ENCODE measurements at places on chromosomes 1 and 21. TPM values are rescaled to one million over a fixed set of nuclear protein-coding genes. Genes with fewer than 3 reads are reported as not detected.
A peak's percentile ranks its signal among the peaks of the same experiment; 100 is the strongest.

Gene GJA9
- 0.07 TPM for polyA plus RNA-seq

Gene LCE1F
- not detected for polyA plus RNA-seq

Gene CACNA1S
- polyA plus RNA-seq: not detected

Gene KRTAP7-1
- polyA plus RNA-seq: not detected

Gene UMODL1
- polyA plus RNA-seq: not detected

Gene RAP1GAP
- polyA plus RNA-seq: 18.4 TPM

Gene RBP7
- polyA plus RNA-seq: 89.8 TPM

Gene TDRD5
- 0.07 TPM for polyA plus RNA-seq

Gene SLC2A5
- 2.2 TPM for polyA plus RNA-seq

Gene KLHL21
- polyA plus RNA-seq: 57.7 TPM

GRCh38 chr1:217017165-217017564 is 293.9 kb upstream of the ESRRG start:
- DNase-seq: no peak

GRCh38 chr1:29793653-29794348 is 557.5 kb downstream of the PTPRU start:
- no peak for DNase-seq

GRCh38 chr1:207186503-207186902 is 82.5 kb downstream of the C4BPA start:
- no peak for DNase-seq

GRCh38 chr1:183168308-183168707 is 17.8 kb upstream of the LAMC2 start:
- DNase-seq: no peak

DNA sequence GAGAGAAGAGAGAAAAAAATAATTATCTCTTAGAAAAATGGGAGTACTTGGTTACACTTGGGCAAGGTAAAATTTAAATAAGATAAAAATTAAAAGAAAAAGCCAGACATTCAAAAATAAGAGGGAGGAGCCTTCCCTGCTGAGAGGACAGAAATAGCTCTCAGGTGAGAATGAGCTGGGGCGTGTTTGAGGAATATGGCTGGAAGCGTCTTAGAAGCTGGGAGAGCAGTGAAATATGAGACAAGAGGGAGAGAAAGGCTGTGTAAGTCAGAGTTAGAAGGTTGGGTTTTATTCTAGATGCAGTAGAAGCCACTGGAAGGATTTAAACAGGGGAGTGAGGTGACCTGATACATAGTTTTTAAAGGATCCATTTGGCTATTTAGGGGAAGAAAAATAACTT is 154.2 kb upstream of the L1TD1 start:
- DNase-seq: no peak

- peak; percentile 83 for DNase-seq
Observed at GRCh38 chr1:6223617-6224016, 12.1 kb downstream of the ICMT start.

GRCh38 chr1:41452704-41453290 is 31.7 kb downstream of the EDN2 start:
- DNase-seq: no peak

GRCh38 chr21:25370311-25370744 is 237.0 kb downstream of the MRPL39 start:
- DNase-seq: no peak

GRCh38 chr1:58885998-58886397 is 102.2 kb upstream of the JUN start:
- peak; percentile 65 for DNase-seq

- no peak for DNase-seq
Observed at GRCh38 chr1:39272027-39272797, 67.7 kb downstream of the MACF1 start.

DNA sequence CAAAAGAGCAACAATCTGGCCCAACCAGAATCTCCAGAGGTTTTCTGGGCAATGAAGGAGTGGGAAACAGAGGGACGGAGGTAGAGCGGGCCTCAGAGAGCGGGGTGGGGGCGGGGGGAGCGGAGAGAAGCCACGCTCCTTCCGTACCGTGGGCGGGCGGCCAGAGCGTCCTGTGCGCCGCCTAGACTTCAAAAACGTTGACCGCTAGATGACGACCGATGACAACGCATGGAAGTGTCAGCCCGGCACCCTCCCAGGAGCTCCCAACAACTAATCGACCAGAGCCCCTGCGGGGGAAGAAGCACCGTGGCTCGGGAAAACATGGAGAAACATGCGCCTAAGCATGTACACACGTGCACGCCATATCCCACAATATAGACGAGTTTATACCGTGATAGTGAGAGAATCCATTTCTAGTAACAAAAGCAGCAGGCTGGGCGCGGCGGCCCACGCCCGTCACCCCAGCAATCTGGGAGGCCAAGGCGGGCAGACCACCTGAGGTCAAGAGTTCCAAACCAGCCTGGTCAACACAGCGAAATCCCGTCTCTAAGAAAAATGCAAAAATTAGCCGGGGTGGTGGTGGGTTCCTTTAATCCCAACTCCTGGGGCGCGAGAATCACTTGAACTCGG is 131.9 kb downstream of the LIPI start:
- no peak for DNase-seq

DNA sequence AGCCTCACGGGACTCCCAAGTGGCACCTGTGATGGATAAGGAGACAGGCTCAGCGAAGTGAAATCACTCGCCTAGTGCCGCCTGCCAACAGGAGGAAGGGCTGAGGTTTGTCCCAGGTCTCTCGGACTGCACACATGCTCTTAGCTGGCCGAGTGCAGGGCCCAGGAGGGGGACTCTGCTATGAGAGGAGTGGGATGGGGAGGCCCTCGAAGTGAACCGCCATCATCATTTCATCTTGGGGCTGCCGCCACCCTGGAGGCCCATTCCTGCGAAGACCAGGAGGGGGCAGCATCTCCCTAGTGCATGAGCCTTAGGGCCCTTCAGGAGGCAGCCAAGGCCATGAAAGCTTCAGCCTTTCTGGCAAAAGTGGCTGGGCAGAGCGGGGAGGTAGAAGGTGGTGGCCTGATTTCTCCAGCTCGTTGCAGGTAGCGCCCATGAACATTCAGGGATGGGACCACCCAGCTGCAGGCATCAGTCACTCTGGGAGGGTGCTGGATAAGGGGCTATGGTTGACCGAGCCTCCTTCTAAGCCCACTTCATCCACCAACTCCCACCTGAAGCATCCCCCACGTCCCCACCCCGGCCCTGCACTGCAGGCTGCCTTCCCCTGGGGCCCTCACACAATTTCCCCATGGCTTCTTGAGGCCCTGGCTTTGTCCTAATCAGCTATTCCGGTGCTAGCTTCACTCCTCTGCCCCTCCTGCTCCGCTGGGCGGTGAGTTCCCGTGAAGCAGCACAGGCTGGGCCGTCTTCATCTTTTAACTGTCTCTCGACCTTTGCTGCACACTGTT is 17.2 kb upstream of the RASSF5 start:
- peak; percentile 93 for DNase-seq

DNA sequence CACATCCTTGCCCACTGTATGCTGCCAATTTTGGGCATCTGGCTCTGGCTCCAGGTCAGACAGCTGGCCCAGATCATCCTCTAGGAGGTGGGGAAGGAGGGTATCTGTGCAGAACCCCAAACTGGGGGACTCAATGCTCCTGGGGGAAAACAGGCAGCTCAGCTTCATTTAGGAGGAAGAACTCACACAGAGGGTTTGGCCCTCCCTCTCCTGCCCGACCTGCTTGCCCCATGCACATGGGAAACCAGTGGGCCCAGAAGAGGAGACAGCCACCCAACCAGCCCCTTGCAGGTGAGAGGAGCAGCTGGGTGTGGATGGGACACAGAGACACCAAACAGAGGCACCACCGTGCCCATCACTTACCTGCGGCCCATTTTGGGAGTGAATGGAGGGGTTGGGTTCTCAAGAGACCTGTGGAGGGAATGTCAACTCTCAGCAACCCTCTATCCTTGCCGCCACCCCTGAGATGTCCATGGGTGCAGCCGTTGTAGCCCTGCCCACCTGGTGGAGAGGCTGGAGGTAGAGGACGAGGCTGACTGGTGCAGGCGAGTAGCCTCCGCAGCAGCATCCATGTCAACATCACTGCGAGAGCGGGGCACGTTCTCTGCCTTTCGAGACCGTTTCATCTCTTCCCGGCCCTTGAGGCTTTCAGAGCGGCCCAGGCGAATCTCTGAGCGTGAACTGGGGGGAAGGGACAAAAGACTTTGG is 27.5 kb downstream of the LRRC71 start:
- no peak for DNase-seq

GRCh38 chr1:199936441-199936840 is 91.1 kb upstream of the NR5A2 start:
- DNase-seq: no peak

DNA sequence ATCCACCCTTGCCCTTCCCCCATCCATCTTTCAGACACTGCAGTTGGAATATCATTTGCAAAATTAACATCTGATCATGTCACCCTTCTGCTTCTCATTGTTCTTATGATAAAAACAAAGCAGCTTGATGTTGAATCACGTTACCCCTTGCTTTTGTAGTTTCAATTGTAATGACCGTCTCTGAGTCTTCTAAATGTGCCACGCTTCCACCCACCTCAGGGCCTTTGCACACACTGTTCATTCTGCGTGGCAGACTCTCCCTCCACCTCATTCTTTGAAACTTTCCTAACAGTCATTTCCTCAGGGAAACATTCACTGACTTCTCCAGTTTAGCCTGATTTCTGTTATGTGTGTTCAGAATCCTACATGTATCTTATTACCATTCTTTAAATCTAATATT is 143.6 kb upstream of the LMO4 start:
- DNase-seq: no peak

- DNase-seq: no peak
Observed at GRCh38 chr1:94011709-94012595, 102.7 kb upstream of the GCLM start.

GRCh38 chr21:42016364-42016985 is 6.3 kb upstream of the ZBTB21 start:
- DNase-seq: no peak

- no peak for DNase-seq
Observed at GRCh38 chr1:171744986-171745385, 3.1 kb upstream of the VAMP4 start.

DNA sequence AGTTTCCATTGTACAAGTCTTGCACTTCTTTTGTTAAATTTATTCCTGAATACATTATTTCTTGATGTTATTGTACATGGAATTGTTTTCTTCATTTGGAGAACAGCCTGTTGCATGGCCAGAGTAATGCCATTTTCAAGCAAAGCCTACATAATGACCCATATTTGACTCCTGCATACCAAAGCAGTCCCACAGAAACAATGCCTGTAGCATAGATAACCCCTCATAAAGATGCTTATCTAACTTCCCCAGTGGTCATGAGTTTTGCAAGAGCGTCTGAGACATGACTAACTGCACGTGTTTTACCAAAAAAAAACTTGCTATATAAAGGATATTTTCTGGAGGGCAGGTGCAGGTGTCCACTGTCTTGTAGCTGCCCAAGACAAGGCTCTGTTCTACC is 30.3 kb upstream of the RLF start:
- no peak for DNase-seq

All from right cardiac atrium (tissue), 5 donors.